ENCODE measurements at places on chromosomes 2 and 18. TPM values are rescaled to one million over a fixed set of nuclear protein-coding genes. Genes with fewer than 3 reads are reported as not detected.

Gene ITGA4
- total RNA-seq = 12.0 TPM

DNA sequence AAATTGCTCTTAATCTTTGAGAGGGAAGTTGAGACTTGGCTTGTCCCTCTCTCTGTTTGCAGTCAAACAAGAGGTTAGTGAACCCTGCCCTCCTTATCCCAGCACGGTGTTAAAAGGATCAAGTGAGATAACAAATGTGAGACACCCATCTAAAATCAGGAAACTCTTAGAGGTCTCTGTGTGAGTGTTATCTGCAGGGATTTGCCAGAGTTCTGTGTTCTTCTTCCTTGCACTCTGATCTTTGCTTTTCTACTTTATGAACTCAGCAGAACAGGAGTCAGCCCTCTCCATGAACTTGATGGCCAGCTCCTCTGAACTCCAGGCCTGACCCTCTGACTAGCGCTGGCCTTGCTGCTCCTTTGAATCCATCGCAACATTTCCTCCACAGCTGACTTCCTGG, 123.8 kb downstream of the NCKAP5 start:
- no peak for DNase-seq

Gene SPP2
- total RNA-seq = not detected

Gene ANKRD62
- 0.73 TPM for total RNA-seq

Gene ANKRD53
- 0.61 TPM for total RNA-seq

- DNase-seq = no peak
These were observed 202.9 kb downstream of the FBXO15 start for GRCh38 chr18:73944715-73945114.

Measured in left colon (tissue), 2 donors.